ENCODE measurements at places on chromosomes 12 and 14. TPM values are rescaled to one million over a fixed set of nuclear protein-coding genes. Genes with fewer than 3 reads are reported as not detected.

The KRT77 gene
- not detected for polyA plus RNA-seq

The KRT4 gene
- polyA plus RNA-seq: not detected

The MYF5 gene
- polyA plus RNA-seq: not detected

DNA sequence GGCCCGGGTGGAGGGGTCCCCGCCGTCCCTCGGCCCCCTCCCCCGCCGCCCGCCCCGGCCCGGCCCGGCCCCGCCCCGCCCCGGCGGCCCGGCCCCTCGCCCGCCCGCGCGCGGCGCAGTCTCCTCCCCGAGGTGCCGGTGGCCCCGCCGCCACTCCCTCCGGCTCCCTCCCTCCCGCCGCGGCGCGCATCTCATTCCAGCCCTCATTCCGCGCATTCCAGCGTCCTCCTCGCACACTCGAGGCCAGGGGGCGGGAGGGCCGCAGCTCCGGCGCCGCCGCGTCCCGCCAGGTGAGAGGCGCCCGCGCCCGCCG, at the start of gene TEAD4:
Gene TEAD4 (plus strand): TSS at position 206 of the 313 bp plus-strand sequence.
- H3K4me1 ChIP-seq: no peaks in the 10 kb centered on the region
- H3K27ac ChIP-seq: no peak within 1 kb of the TSS
- H3K4me3 ChIP-seq: no peak within 1 kb of the TSS
- peaks cover 64% of the 10 kb centered on the region for H3K27me3 ChIP-seq

The CYP46A1 gene
- polyA plus RNA-seq: not detected

GRCh38 chr12:23899434-23899833, 50.0 kb downstream of the SOX5 start:
- H3K27ac ChIP-seq: no peak overlapping the region
- no peak overlapping the region for H3K4me3 ChIP-seq
- H3K4me1 ChIP-seq: no peaks in the 10 kb centered on the region
- no peak for DNase-seq
- no peaks in the 10 kb centered on the region for H3K36me3 ChIP-seq

DNA sequence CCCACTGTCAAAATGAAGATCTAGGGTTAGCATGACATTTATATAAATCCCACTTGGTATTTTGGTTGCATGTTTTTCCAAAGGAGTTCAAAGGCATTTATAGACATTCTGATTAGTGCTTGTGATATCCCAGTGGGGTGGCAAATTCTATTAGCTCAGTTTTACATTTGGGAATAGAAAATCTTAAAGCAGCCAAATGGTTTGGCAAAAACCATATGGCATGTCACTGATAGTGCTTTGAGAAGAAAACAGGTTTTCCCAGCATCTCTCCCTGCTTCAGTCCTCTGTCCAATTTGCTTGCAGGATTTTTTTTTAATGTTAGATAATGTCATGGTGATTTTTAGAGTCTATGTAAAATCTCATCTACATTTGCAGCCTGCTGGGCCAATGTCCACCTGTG, 225.1 kb upstream of the DIO3 start:
- no peak overlapping the region for H3K4me3 ChIP-seq
- H3K27me3 ChIP-seq: no peaks in the 10 kb centered on the region
- H3K4me1 ChIP-seq: no peaks in the 10 kb centered on the region
- no peak for DNase-seq

- DNase-seq: no peak
- no peak overlapping the region for H3K27ac ChIP-seq
- H3K4me3 ChIP-seq: no peak overlapping the region
- no peaks in the 10 kb centered on the region for H3K4me1 ChIP-seq
- H3K27me3 ChIP-seq: no peaks in the 10 kb centered on the region
- H3K36me3 ChIP-seq: no peaks in the 10 kb centered on the region
Observed at GRCh38 chr12:79400481-79400880, 290.3 kb downstream of the PAWR start.
